Epithelial cell of prostate (primary cell): ENCODE measurements at places on chromosomes 7 and 10.

DNA sequence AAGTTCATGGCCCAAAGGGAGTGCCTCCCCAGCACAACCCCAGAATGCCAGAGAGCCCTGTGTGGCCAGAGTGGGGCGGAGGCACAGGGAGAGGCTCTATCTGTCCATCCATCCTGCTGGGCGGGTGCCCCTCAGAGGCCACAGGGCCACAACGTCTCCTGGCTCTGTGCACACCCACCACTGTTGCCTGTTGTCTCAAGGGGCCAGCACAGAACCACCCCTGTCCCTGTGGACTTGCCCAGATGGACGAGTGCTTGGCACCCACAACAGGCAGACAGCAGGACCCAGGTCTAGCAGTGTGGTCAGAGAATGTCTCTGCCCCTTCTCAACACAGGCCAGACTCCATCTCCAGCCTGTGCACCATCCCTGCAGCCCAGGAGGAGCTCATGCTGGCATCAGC is 92.8 kb downstream of the PAXIP1 start:
- DNase-seq = no peak

- DNase-seq = no peak
These were observed 56.0 kb upstream of the EN2 start for GRCh38 chr7:155401884-155402283.

DNA sequence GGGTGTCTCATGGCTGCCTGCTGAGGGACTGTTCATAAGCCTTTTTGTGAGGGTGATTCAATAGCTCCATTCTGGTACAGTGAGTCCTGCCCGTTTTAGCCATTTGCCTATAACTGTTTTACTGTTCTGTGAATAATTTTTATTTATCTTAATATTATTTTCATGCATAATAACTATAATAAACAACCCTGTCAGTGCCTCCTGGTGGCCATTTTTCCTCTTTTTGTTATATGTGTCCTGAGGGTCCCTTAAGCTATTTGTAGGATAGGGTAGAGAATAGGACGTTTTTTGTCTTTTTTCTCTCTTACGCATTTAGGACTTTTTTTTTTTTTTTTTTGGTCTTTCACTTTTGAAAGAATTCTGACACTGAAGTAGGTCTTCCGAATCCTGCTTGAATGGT is 2.9 kb downstream of the C1QL3 start:
- DNase-seq = no peak

GRCh38 chr10:128062331-128062880 is 63.8 kb downstream of the MKI67 start:
- DNase-seq = no peak

DNA sequence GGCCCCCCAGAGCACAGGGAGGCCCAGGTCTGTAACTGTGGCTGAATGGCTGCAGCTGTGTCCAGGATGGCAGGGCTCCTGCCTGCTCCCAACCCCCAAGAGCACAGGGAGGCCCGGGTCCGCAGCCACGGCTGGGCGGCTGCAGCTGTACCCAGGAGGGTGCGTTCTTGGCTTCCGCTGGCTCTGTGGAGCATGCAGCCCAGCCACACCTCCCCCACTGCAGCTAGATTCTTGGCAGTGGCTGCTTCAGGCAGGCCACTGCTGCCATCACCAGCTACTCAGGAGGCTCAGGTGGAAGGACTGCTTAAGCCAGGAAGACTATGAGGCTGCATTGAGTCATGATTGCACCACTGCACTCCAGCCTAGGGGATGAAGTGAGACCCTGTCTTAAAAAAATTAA is 27.9 kb downstream of the C7orf25 start:
- peak; percentile 52 for DNase-seq

- DNase-seq = no peak
These were observed 224.7 kb downstream of the MLLT10 start for GRCh38 chr10:21758696-21759095.

- no peak for DNase-seq
These were observed 27.4 kb downstream of the TCF7L2 start for GRCh38 chr10:112977426-112977898.

DNA sequence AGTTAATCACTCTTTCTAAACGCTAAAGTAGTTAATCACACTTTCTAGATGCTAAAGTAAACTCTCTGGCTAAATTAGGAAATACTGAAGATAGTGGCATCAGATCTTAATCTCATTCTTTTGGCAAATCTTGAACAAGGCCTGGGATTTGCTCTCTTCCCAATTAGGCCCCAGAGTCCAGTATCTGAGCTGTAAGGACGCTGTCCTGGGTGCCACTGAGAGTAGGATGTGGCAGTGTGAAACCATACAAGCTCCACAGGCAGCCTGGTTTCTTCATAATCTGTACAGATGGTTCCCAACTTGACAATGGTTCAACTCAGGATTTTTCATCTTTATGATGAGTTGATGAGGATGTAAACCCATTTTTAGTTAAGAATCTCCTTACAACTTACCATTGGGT is 36.9 kb downstream of the GRB10 start:
- no peak for DNase-seq

DNA sequence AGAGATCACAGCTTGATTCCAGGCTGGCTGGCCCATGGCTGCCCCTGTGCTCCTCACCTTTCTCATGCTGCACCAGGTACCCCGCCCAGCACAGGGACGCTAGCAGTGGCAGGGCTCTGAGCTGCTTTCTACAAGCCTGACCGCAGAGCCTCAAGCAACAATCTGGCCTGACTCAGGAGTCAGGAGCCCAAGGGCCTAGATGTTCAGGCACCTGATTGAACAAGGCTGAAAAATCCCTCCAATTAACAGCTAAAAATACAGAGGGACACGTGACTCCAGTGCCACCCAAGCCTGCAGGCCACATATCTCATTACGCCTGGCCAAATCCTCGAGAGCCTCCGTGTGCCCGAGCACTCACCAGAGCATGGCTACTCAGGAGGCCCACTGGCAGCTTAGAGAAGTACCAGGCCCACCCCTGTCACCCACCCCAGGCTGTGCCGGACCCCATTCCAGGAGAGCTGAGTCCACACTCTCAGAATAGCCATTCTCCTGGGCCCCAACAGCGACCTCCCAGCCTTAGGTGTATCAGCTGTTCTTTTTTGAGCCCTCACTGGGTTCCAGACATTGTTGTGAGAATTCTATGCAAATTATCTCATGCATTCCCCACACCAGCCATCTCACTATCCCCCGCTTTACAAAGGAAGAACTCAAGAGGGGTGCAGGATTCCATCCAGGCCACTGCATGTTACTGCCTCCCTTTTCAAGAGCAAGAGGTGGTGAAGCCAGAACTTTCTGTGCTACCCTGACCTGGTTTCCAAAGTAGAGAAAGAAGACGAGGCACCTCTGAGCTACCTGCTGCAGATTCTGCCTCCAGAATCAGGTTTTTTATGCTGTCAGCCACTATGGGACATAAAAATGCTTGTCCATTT is 98.3 kb downstream of the COL13A1 start:
- no peak for DNase-seq

DNA sequence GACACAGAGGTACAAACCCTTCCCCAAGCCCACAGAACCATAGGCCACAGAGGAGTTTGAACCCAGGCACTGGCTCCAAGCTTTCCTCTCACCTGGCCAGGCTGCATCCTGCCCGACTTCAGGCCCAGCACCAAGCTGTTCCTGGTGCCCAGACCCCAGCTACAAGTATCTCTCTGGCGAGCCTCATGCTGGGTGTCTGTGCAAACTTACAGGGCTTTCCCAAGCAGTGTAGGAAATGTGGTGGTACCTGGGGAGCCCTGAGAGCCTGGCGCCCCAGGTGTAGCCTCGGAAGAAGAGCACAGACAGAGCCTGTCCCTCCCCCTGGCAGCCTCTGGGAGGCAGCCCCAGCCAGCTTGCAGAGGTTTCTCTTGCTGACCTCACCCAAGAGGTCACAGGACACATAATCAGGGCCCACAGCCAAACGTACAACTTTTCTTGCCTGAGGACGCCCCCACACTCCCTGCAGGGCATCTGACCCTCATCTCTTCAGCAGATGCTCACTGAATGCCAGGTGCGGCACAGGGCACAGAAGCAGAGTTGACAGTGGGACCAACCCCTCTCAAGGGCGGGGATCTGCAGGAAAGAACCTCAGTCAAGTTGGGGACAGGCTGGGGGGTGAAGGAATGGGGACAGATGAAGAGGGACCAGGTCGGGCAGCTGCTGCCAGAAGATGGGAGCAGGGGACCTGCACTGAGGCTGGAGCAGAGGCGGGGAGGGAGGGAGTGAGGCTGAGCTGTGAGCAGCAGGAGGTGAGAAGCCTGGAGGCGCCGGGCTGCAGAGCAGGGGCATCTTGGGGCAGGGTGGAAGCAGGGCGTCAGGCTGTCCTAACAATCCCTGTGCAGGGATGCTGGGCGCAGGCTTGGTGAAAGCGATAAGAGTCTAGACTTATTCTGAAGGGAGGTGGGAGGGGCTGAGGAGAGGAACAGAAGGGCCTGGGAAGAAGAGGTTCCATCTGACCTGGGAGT is 16.3 kb upstream of the MYL7 start:
- DNase-seq = no peak

DNA sequence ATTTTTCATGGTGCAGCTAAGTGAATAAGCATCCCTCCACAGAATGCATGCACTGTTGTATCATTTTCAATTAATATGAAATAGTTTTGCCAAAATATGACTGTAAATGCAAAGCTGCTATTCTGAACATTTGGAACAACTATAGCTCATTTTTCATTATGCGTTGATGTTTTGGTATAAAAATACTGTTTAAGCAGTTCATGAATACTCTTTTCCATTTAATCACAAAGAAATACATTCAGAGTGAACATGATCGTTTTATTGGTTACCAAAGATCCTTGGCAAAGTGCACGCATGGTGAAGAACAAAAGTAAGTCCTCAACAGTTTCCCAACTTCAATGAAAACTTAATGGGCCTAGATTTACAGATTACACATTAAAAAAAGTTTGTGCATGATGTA is 33.1 kb downstream of the SKIDA1 start:
- no peak for DNase-seq

DNA sequence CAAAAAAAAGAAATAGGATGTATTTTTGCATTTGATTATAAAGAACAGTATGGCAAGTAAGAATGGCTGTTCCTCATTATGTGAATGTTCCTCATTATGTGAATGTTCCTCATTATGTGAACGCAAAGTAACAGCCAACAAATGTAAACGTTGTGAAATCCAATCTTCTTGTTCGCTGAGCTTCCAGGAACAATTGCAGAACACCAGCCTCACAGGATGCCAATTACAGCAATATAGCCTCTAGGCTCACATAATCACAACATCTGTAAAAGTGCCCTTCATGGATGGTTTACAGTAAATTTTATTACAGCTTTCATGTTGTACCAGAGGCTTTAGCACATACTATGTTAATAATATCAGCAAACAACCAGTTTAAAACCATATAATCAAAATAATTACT is 71.6 kb downstream of the THSD7A start:
- DNase-seq = no peak

DNA sequence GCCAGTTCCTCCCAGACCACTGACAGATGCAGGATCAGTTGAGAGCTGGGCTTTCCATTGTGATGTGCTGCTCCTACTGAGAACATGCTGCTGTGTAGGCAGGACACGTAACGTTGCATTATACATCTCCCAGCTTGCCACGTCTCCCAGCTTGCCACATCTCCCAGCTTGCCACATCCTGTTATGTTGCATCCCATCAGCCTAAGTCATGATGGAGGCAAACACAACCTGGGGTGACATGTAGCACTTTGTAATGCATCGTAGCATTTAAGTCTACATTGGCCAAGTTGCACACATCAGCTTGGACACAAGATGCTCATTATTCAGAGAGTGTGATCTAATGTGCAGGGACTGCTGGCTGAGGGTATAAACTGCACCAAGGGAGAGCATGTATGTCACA is 73.3 kb upstream of the CHCHD3 start:
- DNase-seq = no peak

DNA sequence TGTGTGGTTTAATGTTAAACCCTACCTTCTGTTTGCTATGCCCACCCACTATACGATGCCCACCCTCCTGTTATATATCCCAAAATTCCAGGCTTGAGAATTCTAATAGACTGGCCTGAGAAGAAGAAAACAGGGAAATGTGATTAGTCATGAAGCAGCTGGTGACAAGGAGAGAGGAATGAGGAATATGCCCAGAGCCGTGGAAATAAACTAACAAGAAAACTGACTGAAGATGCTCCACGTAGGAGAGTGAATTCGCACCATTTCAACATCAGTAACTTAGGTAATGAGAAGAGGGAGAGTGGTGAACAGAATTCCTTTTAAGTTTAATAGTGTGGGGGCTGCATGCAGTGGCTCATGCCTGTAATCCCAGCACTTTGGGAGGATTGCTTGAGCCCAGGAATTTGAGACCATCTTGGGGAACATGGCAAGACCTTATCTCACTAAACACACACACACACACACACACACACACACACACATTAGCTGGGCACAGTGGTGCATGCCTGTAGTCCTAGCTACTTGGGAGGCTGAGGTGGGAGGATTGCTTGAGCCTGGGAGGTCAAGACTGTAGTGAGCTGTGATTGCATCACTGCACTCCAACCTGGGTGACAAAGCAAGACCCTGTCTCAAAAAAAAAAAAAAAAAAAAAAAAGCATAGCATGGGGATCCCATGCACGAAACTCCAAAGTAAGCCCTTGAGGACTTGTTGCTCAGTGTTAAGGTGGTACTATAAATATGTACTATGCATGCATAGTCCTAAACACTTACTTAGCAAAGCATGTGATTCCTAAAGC is 16.1 kb upstream of the SYPL1 start:
- no peak for DNase-seq
